H9 (cell line): ENCODE measurements at places on chromosomes 3 and 15.

DNA sequence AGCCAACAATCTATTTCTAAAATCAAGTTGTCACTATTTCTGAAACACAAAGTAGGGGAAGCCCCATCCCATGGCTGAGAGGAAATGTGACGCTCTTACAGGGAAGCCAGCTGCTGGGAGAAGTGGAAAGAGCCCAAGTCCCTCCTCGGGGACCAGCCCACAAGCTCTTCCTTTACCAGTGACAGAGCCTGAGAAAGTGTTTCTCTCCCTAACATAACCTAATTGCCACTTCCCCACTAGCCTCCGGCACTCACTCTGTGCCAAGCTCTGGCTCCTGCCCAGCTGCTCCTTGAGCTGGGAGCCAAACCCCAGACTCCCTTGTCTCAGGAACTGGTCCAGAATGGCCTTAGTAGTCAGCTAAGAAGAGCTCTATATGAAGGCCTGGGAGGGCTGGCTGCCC is 42.9 kb downstream of the TNFAIP8L3 start:
- H3K4me1 ChIP-seq: peaks cover 3% of the 10 kb centered on the region; the same call in 1 of the 2 replicates
- H3K27me3 ChIP-seq: no peaks in the 10 kb centered on the region
- H3K36me3 ChIP-seq: no peaks in the 10 kb centered on the region
- no peak for DNase-seq
- no peak overlapping the region for H3K4me3 ChIP-seq
- H3K27ac ChIP-seq: no peak overlapping the region

DNA sequence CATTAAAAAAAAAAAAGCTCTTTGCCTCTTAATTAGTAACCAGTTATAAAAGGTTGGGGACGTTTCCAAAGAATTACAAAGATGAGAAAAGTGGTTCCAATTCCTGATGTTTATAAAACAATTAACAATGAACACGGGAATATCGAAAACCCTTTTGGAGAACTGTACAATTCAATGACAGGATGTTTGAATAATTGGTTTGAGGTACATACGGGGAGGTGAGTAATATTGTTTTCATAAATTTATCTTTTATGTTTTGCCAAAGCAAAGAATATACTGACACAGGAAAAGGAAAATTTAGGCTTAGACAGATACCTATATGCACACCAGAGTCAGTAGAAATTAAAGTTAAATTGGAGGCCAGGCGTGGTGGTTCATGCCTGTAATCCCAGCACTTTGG is 94.6 kb upstream of the LMOD3 start:
- no peaks in the 10 kb centered on the region for H3K4me1 ChIP-seq
- no peaks in the 10 kb centered on the region for H3K27me3 ChIP-seq
- peaks cover 4% of the 10 kb centered on the region; the same call in 1 of the 2 replicates for H3K36me3 ChIP-seq
- DNase-seq: no peak

DNA sequence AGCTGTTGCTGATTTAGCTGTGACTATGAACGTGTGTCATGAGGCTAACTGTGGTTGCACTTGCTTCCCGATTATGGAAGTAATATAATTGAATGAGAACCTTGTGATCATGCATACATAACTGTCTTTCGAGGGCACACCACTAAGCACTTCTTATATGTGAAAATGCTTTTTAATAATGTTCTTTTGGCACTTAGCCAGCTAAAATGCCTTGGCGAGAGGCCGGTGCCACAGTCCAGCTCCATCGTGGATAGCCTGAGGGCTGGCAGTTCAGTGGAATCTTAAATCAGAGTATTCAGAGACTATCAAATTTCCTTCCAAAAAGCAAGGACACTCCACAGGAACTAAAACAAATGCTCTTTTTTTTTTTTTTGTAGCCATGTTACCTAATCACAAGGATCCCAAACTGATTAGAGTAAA is 161.6 kb upstream of the FRMD4B start:
- H3K4me3 ChIP-seq: no peak overlapping the region
- no peak overlapping the region for H3K27ac ChIP-seq
- H3K4me1 ChIP-seq: no peaks in the 10 kb centered on the region
- no peaks in the 10 kb centered on the region for H3K27me3 ChIP-seq

DNA sequence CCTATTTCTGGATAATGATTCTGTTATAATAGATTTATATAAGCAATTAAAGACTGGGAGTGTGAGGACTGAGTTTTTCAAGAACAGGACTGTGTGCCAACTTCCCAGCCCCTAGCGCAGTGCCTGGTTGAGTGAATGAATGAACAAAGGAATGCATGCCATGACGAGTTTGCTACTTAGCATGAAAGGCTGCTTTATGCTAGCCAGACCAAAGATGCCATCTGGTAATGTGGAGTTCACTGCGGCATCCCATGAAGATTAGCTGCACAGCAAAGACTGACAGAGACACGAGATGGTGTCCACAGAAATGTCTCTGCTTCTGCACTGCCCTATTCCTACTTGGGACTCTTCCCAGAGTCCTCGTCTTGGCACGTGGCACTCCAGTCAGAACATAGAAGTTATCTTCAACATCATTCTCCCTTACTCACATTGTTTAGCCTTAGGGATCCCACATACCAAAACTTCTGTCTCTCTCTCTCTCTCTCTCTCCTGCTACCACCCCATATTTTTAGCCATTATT is 283.9 kb upstream of the CTNNB1 start:
- H3K27ac ChIP-seq: no peak overlapping the region
- H3K4me3 ChIP-seq: no peak overlapping the region
- no peaks in the 10 kb centered on the region; the same call in 1 of the 2 replicates for H3K27me3 ChIP-seq
- peaks cover 7% of the 10 kb centered on the region; the same call in 1 of the 2 replicates for H3K4me1 ChIP-seq

- no peak overlapping the region for H3K27ac ChIP-seq
- H3K27me3 ChIP-seq: no peaks in the 10 kb centered on the region
- DNase-seq: no peak
Observed at GRCh38 chr3:71466483-71466882, 117.0 kb downstream of the FOXP1 start.

DNA sequence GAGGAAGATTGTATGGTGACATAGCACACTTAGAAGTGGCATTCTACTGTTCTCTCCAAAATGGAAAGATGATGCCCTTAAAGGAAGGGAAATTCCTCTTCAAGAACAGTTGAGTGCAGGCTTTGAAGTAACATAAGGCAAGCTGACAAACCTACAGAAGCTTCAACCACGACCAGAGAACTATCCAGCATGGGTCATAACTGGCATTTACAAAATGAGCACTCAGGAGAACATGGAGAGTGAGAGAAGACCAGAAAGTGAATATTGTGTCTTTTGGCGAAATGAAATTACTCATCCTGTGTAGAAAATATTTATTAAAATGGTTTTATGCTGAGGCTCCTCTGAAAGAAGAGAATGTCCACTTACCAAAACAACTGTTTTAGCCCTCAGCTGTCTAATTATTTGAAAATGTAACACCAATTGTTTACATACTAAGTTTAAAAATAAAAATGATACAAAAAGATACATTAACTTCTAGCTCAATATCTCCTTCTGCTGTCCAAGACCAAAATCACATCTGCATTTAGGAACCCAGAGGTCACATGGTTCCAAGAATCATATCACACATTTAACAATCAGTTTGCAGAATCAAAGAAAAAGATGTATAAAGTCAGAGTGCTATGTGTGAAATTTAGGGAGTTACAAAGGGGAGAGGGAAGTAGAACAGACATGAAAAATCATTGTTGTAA is 216.9 kb downstream of the ATP8B4 start:
- no peak overlapping the region for H3K4me3 ChIP-seq
- no peak for DNase-seq
- H3K4me1 ChIP-seq: no peaks in the 10 kb centered on the region

- no peaks in the 10 kb centered on the region for H3K36me3 ChIP-seq
- no peak overlapping the region for H3K27ac ChIP-seq
- DNase-seq: no peak
- H3K4me3 ChIP-seq: no peak overlapping the region
Observed at GRCh38 chr3:43153216-43154083, 47.6 kb upstream of the POMGNT2 start.

GRCh38 chr15:70715840-70716485 is 47.4 kb downstream of the UACA start:
- H3K4me1 ChIP-seq: no peaks in the 10 kb centered on the region
- no peak overlapping the region for H3K4me3 ChIP-seq
- no peaks in the 10 kb centered on the region; the same call in 1 of the 2 replicates for H3K36me3 ChIP-seq

DNA sequence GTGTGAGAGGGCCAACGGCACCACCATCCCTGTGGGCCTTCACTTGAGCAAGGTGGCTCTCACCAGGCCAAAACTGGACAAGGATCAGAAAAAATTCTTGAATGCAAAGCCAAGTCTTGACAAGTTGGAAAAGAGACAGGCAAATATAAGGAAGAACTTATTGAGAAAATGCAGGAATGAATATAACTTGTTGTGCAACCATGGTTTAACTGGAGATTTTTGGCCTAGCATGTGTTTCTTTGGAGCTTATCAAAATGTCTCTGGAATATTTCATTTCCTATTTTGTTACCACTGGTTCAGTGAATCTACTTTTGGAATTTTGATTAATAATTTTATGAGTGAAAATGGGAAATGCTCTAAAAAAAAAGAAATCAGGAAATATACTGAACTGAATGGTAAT is 42.5 kb downstream of the MCTP2 start:
- no peak overlapping the region for H3K4me3 ChIP-seq
- no peaks in the 10 kb centered on the region for H3K4me1 ChIP-seq
- no peak for DNase-seq
- H3K27me3 ChIP-seq: no peaks in the 10 kb centered on the region
- no peak overlapping the region for H3K27ac ChIP-seq

DNA sequence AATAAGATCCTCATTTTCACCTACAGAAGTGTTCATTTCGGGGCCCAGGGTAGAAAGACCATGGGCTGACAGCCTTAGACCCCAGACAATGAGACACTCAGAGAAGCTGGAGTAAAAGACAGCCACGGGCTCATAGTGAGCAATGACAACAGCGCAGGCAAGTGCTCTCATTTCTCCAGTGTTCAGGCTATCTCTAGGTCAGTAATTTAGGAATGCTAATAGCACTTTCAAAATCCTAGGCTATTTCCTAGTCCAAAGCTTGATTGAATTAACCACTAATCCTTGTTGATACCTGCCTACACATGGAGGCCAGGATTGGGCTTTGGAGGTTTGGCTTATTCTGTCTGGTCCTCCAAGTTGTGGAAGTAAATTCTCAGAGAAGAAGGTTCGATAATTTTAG is 44.4 kb downstream of the FBN1 start:
- H3K27me3 ChIP-seq: no peaks in the 10 kb centered on the region
- no peak overlapping the region for H3K27ac ChIP-seq

GRCh38 chr15:88390164-88390901 is 76.9 kb downstream of the MRPL46 start:
- no peaks in the 10 kb centered on the region for H3K4me1 ChIP-seq
- no peaks in the 10 kb centered on the region; the same call in 1 of the 2 replicates for H3K27me3 ChIP-seq
- DNase-seq: no peak

DNA sequence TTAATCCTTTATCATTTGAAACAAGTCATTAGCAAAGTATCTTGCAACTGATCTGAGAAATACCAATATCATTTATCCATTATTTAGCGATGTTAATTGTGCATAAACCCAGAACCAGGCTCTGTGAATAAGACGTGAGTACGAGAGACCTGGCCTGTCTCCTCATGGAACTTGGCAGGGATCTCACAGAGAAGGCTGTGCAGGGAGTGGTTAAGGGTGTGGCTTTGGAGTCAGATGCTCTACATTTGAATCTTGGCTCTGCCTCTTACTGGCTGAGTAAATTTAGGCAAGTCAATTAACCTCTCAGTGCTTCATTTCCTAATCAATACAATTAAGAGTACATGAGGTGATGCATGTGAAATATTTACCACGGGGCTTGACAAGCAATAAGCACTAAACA is 39.9 kb upstream of the TBL1XR1 start:
- H3K36me3 ChIP-seq: no peaks in the 10 kb centered on the region
- no peaks in the 10 kb centered on the region for H3K4me1 ChIP-seq
- H3K27ac ChIP-seq: no peak overlapping the region
- no peak for DNase-seq

DNA sequence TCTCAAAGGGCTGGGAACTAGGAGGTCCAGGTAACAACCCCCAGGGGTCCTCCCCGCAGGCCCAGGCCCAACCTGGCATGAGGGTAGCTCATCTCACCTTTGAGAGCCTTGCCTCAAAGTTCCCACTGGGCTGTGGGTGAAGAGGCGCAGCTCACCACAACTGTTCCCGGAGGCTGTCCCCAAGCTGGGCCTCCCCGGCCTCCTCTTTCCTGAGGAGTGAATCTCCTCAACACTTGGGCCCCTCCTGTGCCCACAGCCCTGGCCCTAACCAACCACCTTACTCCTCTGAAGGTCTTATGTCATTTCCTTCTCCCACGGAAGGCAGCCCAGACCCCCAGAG is 27.5 kb upstream of the CORO2B start:
- no peak overlapping the region for H3K27ac ChIP-seq
- no peaks in the 10 kb centered on the region for H3K27me3 ChIP-seq
- no peak overlapping the region for H3K4me3 ChIP-seq
- no peaks in the 10 kb centered on the region for H3K36me3 ChIP-seq

DNA sequence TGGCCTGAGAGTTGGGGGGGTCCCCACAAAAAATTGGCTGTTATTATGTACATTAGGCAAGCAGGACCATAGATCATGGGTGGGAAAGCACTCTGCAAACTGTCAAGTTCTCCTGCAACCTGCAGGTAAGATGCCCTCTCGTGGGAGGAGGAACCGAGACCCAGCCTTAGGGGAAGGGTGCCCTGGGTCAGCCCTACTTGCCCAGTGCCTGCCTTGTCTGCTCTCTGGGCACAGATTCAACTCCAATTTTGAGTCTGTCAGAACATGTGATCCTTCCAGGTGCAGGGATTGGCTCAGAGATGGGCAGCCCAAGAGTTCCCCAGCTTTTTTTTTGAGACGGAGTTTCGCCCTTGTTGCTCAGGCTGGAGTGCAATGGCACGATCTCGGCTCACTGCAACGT is 99.2 kb downstream of the PLXNA1 start:
- H3K27me3 ChIP-seq: no peaks in the 10 kb centered on the region
- H3K36me3 ChIP-seq: no peaks in the 10 kb centered on the region
- no peak overlapping the region for H3K4me3 ChIP-seq
- H3K27ac ChIP-seq: no peak overlapping the region
- no peak for DNase-seq

DNA sequence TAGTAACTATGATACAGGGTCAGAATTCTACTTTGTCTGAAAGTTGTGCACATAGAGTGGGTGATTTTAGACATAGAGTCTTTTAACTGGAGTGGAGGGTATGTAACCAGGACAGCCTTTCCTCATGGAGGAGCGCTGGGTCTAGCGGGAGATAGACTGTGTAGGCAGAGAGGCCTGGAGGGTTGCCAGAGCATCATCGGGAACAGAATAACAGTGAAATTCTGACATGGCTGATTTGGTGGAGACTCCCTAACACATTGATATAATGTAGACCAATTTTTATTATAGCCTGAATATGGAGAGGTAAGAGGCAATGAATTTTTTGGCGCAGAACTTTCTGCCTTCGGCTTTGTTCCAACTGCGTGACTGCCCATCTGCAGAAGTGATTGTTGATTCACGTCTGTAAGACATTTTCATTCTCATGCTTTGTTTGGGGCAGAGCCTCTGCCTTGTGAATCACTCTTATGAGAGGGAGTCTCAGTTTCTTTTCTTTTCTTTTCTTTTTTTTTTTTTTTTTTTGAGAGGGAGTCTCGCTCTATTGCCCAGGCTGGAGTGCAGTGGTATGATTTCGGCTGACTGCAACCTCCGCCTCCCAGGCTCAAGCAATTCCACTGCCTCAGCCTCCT is 16.0 kb downstream of the LPP start:
- no peak overlapping the region for H3K4me3 ChIP-seq
- peaks cover 5% of the 10 kb centered on the region; the same call in 1 of the 2 replicates for H3K4me1 ChIP-seq
